ENCODE measurements at places on chromosomes 7 and 10.

GRCh38 chr10:12588091-12588860 lies 238.9 kb downstream of the CAMK1D start:
- DNase-seq = no peak

GRCh38 chr10:131253931-131254858 lies 57.3 kb downstream of the TCERG1L start:
- DNase-seq = no peak

DNA sequence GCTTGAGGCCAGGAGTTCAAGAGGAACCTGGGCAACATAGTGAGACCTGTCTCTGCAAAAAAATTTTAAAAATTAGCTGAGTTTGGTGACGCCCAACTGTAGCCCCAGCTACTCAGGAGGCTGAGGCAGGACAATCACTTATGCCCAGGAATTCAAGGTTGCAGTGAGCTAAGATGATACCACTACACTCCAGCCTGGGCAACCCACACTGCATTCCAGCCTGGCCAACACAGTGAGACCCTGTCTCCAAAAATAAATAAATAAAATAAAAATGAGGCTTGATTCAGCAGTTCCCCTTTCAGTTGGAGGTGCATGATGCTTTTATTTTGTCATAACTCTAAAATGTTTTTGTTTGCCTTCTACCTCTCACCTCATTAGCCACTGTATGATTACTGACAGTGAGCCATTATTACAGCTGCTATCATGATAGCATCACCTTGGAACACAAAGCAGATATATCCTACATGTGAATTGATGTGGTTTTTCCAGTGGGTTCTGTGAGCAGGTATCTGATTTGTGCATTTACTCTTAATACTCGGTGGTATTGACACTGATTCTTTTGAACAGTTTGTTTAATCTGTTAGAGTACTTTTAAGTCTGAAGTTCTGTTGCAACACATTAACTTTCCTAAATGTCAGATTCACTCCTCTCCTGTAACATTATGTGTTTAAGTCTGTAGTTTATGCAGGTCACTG lies 49.1 kb downstream of the ARID5B start:
- no peak for DNase-seq

- DNase-seq = no peak
These were observed 16.1 kb downstream of the GPR146 start for GRCh38 chr7:1060315-1061072.

DNA sequence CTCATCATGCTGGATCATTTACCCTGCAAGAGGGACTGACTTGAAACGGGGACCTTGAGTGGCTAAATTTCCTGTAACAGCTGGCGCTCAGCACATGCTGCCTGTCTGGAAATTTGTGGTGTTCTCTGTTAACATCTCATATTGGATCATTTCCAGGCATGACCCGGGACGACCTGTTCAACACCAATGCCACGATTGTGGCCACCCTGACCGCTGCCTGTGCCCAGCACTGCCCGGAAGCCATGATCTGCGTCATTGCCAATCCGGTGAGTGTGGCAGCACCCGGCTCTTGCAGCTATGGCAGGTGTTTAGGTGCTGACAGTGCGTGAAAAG lies 9.9 kb downstream of the MDH2 start:
- no peak for DNase-seq

- no peak for DNase-seq
These were observed 9.5 kb upstream of the ASB4 start for GRCh38 chr7:95476072-95476847.

GRCh38 chr7:87059525-87060287 lies at the start of gene ELAPOR2:
ELAPOR2 (minus strand) TSS chr7:87059654; CDS start chr7:87059513, 141 bp downstream.
- peak; percentile 75 for DNase-seq

DNA sequence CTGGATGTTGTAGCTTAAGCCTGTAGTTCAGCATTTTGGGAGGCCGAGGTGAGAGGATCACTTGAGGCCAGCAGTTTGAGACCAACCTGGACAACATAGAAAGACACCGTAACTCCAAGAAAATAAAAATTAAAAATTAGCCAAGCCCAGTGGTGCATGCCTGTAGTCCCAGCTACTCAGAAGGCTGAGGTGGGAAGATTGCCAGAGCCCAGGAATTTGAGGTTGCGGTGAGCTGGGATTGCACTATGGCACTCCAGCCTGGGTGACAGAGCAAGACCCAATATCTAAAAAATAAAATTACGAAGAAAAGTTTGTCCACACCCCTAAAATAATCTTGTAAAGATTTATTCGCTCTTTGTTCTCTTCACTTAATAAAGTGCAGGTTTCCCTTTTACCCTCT lies 951.0 kb downstream of the TYW1 start:
- no peak for DNase-seq

DNA sequence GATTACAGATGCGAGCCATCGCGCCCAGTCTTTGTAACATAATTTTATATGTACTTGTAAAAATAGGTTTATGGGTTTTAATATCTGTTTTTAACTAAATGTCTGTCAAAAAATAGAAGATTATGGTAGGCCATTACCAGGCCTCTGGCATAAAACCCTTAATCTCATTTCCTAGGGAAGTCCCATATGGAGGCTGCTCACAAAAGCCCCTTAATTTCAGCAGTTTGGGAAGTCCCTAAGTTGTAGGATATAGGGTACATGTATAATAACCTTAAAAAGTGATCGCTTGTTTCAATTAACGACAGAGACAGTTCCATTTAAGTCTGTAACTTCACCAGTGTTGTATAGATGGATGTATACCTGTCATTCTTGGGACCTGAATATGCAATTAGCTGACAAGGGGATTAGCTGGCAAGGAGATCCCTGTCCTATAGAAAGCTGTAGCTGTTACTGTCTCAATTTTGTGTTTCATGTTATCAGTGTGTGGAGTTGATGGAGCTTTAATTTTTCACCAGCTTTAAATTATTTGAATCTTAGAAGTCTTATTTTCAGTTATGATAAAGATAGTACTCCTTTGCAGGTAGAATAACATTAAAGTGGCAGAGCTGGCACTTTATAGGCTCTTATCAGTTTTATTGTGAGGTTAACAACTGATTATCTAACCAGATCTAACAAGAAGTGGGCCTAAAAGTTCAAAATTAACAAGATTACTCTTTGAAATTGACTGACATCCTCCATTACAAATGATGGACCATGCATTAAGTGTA lies 10.5 kb downstream of the TRIM24 start:
- no peak for DNase-seq

Data from stimulated activated CD4-positive, alpha-beta T cell treated with anti-CD3 and anti-CD28 coated beads, Interleukin-1b, Interleukin-23, amount 100 ng/mL, for 4 hours (primary cell).